ENCODE measurements at places on chromosomes 2 and 18.
A peak's percentile ranks its signal among the peaks of the same experiment; 100 is the strongest.

DNA sequence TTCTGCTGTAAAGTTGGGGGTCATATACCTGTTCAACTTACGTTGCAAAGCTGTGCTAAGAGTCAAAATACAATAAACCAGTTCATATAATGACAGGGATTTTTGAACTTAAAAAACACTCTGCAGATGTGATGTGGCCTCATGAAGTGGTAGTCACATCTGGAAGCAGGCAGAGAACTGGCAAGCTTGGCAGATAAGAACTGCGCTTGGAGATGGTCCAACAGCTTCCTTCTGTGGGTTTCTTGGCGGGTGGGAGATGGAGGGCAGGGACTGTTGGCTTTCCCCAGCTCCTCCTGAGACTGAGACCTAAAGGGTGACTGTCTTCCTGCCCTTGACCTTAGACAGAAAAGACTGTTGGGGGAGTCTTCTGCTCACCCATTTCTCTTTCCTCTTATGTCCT is 140.4 kb downstream of the CTIF start:
- DNase-seq = no peak

- no peak for DNase-seq
Measured at GRCh38 chr18:79540904-79541282, 138.7 kb upstream of the CTDP1 start.

DNA sequence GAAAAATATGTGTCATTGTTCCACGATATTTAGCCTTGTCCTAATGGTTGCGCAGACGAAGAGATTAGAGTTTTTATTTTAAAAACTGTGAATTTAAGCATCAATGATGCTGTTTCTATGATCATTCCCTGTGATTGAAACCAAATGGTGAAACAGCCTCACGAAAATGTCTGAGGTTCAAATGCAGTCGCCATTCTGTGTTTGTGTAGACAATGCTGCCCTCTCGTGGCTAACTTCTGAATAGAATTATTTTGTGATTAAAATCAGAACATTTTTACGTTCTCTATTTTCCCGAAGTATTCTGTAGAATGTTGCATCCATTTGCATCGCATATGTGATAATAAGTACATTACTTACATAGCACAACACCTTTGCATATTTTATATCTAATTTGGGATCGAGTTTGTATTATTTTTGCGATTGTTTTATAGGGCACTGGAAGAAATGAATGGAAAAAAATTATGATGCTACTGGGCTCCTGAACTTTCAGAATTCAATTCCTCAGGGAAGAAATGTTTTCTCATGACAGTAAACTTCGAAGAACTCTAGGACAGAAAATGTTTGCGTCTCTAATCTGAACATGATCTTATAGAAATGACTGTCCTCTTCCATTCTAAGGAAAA is 54.8 kb upstream of the CREB1 start:
- peak; percentile 22 for DNase-seq

- DNase-seq = no peak
Measured at GRCh38 chr2:181750305-181750704, 70.0 kb upstream of the NEUROD1 start.

- DNase-seq = no peak
Measured at GRCh38 chr18:47680488-47680887, 250.0 kb downstream of the SMAD2 start.

- no peak for DNase-seq
Measured at GRCh38 chr18:47036927-47037578, 1.6 kb upstream of the ELOA2 start.

DNA sequence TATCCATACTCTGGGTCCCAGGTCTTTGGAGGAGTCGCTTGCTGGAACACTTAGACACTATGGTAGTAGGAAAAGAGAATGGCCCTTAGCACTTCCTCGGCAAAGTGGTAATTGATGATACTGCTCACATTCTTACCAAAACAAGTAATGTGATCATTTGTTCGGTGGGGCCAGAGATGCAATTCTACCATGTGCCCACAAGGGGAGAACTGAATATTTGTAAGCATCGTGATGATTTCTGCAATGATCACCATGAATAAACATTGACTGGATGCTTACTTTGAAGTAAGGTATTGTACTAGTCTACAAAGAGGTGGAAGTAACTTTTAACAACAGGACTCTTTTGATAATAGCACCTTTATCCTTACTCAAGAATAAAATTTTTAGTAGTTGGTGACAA is 109.7 kb downstream of the CD8B2 start:
- DNase-seq = no peak

- no peak for DNase-seq
Measured at GRCh38 chr18:6219116-6219717, 195.5 kb downstream of the L3MBTL4 start.

DNA sequence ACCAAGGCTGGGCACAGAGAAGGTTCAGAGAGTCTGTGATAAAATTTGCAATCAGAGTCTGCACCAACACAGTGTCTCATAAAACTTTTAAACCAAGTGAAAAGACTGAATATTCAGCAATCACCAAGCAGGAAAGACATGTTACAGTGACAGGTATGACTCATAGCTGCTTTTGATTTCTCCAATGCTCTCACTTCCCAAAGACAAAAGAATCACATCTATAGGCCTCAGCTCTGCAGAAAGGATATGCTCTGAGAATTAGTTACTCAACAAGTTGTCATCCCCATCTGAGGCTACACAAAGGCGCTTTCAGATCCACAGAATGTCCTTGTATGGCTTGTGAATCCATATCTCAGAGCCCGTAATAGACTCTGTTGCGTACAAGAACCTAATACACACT is 92.5 kb downstream of the KCNF1 start:
- no peak for DNase-seq

GRCh38 chr2:144607099-144607498 is 87.2 kb upstream of the ZEB2 start:
- no peak for DNase-seq

- DNase-seq = no peak
Measured at GRCh38 chr18:12741351-12741750, 38.5 kb downstream of the PSMG2 start.
